Tibial nerve (tissue), 4 donors: ENCODE measurements at places on chromosomes 5 and 9. TPM values are rescaled to one million over a fixed set of nuclear protein-coding genes. Genes with fewer than 3 reads are reported as not detected.

DNA sequence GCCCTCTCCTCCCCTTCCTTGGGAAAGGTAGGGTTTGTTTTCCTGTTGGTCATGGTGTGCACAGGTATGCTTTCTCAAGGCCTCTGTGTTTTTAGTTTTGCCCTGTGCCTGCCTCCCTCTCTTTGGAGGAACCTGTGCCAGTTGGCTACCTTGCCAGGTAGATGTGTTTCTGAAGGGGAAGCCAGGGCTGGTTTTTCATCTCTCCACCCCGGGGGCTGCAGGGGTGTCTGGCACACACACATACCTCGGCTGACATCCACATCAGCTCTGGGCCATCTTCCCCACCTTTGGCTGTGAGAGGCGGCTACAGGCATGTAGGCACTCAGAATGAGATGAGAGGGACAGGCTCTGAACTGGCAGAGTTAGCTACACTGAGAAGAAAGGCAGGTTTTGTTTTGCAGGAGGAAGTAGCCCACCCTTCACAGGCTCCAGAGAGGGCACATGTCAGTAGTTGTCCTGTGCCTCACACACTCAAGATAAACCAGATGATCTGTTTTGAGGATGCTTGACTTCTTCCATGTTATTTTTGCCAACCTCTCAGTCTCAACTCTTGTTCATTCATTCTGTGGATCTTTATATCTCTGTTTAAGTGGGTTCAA is 9.7 kb downstream of the RGMB start:
- H3K4me1 ChIP-seq: no peaks in the 10 kb centered on the region
- no peak overlapping the region for H3K4me3 ChIP-seq
- H3K27ac ChIP-seq: no peak overlapping the region
- H3K36me3 ChIP-seq: no peaks in the 10 kb centered on the region
- no peaks in the 10 kb centered on the region for H3K27me3 ChIP-seq
- DNase-seq: no peak

GRCh38 chr5:135482381-135482933 is 30.3 kb upstream of the TIFAB start:
- no peaks in the 10 kb centered on the region for H3K4me1 ChIP-seq
- H3K4me3 ChIP-seq: no peak overlapping the region
- peaks cover 16% of the 10 kb centered on the region for H3K27me3 ChIP-seq
- no peaks in the 10 kb centered on the region for H3K36me3 ChIP-seq
- no peak for DNase-seq
- H3K27ac ChIP-seq: no peak overlapping the region

DNA sequence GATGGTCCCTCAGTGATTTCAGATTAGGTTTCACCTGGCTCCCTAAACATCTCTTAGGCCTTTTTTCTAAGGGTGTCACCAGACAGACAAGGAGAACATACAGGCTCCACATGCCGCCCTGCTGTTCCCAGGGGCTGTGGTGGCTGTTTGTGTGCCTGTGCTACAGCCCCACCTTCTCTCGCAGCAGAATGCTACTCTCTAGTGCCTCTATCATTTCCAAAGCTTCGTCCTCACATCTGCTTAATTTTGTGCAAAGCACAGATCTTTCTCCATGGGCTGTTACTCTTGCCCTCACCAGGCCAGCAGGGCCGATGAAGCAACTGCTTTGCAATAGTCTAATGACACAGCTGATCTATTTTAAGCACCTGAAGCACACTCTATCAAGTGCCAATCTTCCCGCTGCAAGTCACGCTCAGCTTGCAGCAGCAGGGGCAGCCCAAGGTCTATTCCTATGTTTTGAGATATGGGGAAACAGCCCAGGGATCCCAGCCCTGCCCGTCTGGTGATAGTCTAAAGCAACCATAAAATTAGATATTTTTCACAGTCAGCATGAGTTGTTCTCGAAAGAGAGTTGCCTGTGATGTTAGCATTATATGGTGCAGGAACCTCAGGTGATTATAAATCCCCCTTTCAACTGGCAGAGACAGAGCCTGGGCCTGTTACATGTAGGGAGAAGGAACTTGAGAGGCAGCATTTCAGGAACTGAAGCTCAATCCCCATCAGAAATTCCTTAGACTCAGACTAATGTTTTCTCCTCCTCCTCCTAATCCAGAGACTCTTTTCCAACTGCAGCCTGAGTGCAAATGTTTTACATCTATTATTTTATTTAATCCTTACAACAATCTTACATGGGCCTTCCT is 12.7 kb downstream of the ABLIM3 start:
- DNase-seq: no peak
- H3K4me3 ChIP-seq: no peak overlapping the region
- peak overlapping the region; percentile 3 for H3K27ac ChIP-seq
- no peaks in the 10 kb centered on the region for H3K4me1 ChIP-seq
- H3K36me3 ChIP-seq: no peaks in the 10 kb centered on the region

Gene PRUNE2
- total RNA-seq: 50.4 TPM

Gene GZMA
- total RNA-seq: 0.90 TPM

DNA sequence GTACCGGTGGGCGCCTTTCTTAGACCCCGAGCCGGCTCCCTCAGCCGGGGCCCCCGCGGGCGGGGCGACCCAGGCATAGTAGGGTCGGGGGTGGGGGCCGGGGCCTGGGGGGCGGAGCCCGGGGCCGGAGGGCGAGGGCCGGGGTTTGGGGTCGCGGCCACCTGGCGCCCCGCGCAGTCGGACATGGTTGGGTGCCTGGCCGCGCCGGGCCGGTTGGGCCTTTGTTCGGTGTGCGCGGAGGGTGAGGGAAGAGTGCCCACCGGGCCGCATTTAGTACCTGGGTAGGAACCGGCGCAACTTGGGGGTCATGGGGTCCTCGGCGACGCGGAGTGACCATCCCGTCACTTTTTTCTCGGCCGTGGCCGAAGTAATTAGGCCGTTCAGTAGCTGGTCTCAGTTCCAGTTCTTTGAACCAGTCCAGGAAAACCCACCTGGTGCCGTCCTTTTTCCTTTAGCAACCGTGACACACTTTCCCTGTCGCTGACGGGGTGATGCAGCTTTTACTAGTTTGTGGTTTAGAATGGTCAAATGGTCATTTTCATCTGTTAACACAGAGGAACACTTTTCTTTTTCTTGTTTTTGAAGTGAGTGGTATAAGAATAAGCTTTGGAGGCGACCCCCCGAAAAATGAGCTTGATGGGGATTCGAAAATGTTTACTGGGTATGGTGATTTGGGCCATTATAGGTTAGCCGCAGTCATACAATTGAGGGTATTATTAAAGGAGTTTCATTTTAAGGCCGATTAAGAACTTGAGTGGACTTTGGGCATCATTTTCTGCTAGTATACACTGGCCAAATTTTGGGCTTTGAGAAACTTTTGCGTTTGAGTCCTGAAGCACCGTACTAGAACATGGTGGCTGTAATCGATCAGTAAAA is 589 bp downstream of the CKS2 start:
- no peak for DNase-seq
- H3K27me3 ChIP-seq: no peaks in the 10 kb centered on the region
- peak overlapping the region; percentile 37 for H3K27ac ChIP-seq
- H3K4me1 ChIP-seq: peaks cover 24% of the 10 kb centered on the region
- peak overlapping the region; percentile 48 for H3K4me3 ChIP-seq
- H3K36me3 ChIP-seq: no peaks in the 10 kb centered on the region

Gene PRDM9
- total RNA-seq: not detected

- H3K4me3 ChIP-seq: no peak overlapping the region
- no peak overlapping the region for H3K27ac ChIP-seq
- peaks cover 20% of the 10 kb centered on the region for H3K36me3 ChIP-seq
These were observed 9.5 kb downstream of the FBXL17 start for GRCh38 chr5:108372369-108372768.

Gene PCDHAC2
- 4.2 TPM for total RNA-seq

Gene ZNF366
- 10.6 TPM for total RNA-seq

- H3K4me3 ChIP-seq: no peak overlapping the region
- H3K27me3 ChIP-seq: no peaks in the 10 kb centered on the region
- no peak for DNase-seq
These were observed 16.4 kb downstream of the LMAN2 start for GRCh38 chr5:177334781-177335700.

- no peaks in the 10 kb centered on the region for H3K4me1 ChIP-seq
- no peak overlapping the region for H3K4me3 ChIP-seq
- no peak overlapping the region for H3K27ac ChIP-seq
- H3K36me3 ChIP-seq: no peaks in the 10 kb centered on the region
- no peak for DNase-seq
- no peaks in the 10 kb centered on the region for H3K27me3 ChIP-seq
These were observed 75.3 kb upstream of the ASTN2 start for GRCh38 chr9:117490199-117490598.

Gene COX7C
- 329 TPM for total RNA-seq
